Right lung (tissue), 10 donors: ENCODE measurements at places on chromosomes 7 and 10.

- no peak for DNase-seq
Measured at GRCh38 chr7:11473807-11474424, 358.1 kb downstream of the THSD7A start.

DNA sequence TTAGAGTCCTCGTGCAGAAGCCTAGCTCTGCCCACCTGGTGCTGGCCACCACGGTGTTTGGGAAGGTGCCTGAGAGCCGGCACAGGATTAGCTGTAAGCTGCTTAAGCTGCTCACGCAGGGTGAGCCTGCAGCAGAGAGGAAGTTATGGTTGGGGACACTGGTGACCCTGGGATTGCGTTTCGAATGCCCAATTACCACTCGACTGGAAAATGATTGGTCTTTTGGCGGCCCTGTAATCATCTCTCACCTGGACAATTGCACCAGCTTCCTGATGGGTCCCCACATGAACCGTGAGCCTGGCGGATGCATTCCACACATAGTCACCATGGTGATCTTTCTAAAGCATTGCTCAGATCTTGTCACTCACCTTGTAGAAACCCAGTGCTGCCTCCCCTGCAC, 442.3 kb upstream of the ZMIZ1 start:
- DNase-seq = no peak

DNA sequence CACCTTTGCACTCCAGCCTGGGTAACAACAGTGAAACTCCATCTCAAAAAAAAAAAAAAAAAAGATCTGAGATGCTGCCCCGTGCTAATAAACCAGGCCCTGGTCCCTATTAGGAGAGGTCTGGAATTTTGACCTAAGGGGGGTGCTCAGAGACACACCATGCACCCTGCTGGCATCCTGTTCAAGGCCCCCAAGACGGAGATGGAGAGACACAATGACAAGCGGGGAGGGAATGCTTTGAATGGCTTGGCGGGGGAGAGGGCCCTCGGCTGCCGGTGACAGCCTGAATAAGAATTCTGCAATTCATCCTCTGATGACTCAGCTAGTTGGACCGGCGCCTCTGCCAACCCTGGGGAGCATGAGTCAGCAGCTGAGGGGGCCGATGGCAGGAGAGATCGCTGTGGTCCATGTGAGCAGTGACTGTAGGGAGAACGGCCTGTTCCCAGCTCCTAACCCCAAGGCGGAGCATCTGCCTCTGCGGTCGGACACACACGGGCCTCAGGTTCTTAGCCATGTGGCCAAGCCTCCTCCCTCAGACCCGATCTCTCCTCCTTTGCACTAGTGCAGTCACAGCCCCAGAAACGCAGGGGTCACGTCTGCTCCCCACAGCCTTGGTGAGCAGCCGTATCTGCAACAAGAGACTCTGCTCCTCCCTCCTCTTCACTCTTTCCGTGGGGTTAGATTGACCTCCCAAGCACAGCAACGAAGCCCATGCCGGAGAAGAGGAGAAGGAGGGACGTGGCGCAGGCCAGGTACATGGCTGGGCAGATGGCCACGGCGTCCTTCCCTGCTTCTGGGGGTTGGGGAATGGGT, 14.9 kb downstream of the TRIM56 start:
- DNase-seq = peak; percentile 40

DNA sequence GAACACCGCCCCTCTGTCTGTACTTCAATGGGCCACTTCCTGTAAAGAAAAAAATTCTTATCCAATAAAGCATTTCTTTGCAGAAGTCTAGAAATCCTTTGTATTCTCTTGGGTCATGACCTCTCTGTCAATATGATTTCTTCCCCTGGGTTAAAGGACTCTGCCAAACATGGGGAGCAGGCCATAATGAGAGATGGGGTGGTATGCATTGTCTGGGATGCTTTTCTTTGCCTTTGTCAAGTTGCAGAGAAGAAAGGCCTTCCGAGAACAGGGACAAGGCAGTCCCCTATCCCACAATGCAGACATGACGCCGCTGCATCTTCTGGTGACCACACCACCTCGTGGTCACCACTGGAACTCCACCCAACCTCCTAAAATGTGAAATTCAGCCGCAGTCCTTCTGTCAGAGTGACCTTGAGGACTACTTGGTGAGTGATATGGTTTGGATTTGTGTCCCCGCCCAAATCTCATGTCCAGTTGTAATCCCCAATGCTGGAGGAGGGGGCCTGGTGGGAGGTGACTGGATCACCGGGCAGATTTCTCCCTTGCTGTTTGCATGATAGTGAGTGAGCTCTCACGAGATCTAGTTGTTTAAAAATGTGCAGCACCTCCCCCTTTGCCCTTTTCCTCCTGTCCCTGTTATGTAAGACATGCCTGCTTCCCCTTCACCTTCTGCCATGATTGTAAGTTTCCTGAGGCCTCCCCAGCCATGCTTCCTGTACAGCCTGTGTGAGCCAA, 15.2 kb upstream of the FRMPD2 start:
- DNase-seq = peak; percentile 36

DNA sequence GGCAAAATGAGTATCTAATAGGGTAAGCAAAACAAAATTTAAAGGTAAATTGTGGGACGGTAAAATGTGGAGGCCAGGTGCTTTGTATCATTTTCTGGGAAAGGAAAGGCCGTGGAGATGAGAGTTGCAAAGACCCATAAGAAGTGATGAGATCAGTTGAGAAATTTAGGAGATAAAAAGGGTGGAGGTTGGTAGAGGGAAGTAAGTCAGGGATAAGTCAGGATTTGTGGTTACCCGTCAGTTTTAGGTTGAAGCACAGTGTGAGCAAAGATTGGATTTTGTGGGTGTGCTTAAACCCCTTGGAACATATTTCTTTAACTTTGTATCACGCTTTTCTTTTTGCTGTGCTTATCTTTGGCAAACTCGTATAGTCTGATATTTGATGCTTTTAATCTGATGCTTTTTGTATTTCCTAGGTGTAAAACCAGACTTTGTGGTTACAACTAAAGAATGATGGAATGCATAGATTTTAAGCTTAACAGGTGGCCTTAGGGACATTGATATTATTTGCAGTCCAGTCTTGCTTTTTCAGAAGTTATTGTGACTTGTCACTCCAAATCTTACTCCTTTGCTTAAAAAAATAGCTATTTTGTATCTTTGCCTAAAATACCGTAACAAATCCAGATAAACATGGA, 1.2 kb downstream of the BTRC start:
- no peak for DNase-seq

DNA sequence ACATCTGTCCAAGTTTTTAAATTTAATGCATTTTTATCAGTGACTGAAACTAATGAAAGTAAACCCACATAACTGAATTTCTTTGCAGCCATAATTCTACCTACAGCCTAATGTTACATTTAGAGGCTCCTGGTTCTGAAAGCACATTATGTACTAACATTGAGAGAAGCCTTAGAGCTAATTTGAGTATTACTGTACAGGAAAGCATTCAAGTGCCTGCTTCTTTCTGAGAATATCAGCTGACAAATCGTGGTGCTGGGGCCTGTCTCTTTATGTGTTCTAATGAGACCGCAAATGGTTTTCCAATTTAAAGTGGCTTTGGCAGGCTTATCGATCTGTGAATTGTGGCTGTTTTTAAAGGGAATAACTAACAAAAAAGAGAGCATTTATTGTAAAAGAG, 32.3 kb upstream of the DGKB start:
- DNase-seq = no peak

- no peak for DNase-seq
Measured at GRCh38 chr10:19299645-19300044, 251.0 kb downstream of the MALRD1 start.

- no peak for DNase-seq
Measured at GRCh38 chr10:73997461-73997786, 492 bp upstream of the VCL start.

DNA sequence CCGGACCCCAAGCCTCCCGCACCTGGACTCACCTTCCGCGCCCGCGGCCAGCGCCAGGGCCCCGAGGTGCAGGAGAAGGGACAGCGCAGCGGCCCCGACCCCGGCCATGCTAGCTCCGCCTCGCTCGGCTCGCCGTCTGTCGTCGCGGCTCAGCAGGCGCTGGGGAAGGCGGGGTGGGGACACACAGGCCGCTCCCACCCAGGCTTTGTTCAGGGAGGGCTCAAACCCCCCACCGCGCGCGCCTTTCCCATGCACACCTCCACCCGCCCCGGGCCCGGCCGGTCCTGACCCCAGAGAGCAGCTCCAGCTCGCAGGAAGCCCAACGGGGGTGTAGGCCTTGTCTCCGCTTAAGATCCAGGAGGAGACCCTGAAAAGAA, at the start of gene KCP:
KCP (minus strand) TSS at position 141 of the 377 bp plus-strand sequence; CDS start at position 108, 33 bp downstream.
- no peak for DNase-seq

- DNase-seq = no peak
Measured at GRCh38 chr10:3172081-3172445, 519 bp downstream of the PITRM1 start.

GRCh38 chr10:52644373-52645186, 128.0 kb downstream of the MBL2 start:
- DNase-seq = no peak

DNA sequence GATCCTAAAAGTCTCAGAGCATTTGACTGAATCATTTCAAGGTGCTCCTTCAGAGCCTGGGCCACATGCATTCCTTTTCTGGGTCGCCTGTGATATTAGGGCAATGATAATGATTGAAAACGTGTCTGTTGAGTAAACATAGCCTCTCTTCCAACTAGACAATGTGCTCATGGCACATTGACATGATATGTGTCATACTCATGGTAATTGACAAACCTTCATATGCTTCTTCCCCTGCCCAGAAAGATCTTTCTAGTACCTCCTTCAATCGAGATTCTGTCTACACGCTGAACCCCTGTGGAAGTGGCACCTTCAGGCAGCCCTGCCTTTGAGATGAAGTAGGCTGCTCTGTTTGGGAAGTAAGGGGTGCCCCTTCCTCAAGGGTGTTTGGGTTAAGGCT, 98.9 kb upstream of the TCF7L2 start:
- DNase-seq = no peak

DNA sequence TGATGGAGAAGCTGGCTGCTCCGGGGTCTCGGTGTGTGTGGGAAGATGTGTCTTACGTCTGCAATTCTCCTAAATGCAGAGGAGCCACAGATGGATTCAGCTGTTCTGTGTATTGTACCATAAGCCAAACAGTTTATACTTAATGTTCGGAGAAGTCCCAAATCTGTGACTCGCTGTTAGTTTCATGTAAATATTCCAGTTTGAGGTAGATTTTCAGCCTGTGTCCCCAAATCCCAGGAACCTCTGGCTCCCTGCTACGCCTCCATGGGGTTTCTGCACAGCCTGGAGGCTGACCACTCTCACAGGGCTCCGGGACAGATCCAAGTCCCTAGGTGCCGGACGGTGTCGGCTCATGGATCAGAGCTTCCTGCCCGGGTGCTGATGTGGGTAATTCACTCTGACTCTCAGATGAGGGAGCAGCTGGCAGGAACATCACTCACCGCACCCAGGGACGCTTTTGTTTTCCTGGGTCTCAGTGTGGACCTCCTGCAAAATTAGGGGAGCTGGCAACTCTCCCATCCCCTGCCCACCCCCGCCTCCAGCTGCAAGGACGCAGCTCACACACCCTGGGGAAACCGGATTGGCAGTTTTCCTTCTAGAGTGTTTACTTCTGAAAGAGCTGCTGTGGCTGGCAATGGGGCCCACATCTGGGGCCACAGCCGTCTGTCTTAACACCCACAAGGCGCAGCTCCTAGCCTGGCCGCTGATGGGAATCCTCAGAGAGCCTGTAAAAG, 421.1 kb upstream of the FOXK1 start:
- DNase-seq = peak; percentile 67

- no peak for DNase-seq
Measured at GRCh38 chr10:70809726-70810125, 6.0 kb upstream of the SGPL1 start.

- no peak for DNase-seq
Measured at GRCh38 chr10:82161264-82161663, 286.3 kb downstream of the NRG3 start.

DNA sequence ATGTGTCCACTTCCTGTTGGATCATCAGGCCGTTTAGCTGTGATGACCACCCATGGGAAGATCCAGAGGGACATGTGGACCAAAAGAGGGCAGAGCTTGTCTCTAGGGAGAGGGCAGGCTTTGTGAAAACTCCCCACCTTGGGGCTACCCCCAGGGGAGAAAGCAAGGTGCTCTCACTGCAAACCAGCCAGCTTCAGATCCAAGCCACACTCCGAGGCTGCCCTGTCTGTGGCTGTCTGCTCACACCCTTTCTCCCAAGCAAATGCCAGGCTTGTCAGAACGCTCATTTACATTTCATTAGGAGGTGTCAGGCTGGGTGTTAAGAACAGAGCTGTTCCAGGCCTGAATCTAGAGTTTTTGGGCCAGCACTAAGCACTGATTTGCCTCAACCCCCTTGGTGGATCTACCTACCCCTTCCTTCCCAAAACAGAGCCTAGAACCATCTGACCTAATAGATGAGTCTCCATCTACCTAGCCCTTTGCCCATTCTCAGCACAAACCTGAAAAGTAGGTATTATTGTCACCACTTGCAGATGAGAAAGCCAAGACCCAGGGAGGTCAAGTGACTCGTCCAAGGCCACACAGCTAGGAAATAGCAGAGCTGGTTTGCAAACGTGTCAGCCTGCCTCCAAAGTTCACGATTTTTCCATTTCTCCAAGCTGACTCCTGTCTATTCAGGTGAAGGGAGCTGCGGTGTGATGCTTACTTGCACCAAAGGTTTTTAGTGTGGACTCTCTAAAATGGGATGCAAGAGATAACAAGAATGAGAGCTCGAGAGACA, 130.9 kb downstream of the EMX2 start:
- DNase-seq = no peak

- no peak for DNase-seq
Measured at GRCh38 chr10:12388671-12389070, 39.3 kb downstream of the CAMK1D start.

DNA sequence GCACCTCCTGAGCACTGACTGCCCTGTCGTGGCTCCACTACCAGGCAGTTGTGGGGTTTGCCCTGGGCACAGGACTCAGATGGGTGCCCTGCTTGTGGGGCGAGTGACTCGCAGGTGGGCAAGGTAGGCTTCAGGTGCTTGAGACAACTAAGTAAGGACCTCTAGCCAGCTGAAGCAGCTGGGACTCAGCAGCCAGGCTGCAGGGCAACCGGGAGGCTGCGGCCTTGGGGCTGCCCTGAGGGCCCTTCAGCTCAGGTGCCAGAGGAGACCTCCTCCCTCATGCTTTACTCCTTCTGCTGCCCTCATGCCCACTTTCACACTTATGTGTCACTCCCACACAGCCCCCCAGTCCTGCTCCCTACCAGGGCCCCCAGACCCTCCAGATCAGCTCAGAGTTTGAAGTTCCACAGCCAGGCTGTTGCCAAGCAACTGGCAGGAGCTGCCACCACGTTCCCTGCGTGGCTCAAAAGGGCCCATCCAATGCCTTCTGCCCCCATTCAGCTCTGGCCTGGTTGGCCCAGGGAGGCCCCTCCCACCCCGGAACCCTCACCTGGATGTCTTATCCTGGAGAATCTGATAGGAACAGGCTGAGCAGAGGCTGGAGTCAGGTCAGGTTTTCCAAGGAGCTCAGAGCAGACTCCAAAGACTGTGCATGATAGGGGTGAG, 10.0 kb downstream of the TLX1 start:
- no peak for DNase-seq
